ENCODE measurements at places on chromosomes 2 and 18. TPM values are rescaled to one million over a fixed set of nuclear protein-coding genes. Genes with fewer than 3 reads are reported as not detected.

GRCh38 chr2:234968631-234969305 lies 17.0 kb downstream of the SH3BP4 start:
- DNase-seq, result no peak

The MALL gene
- 3.3 TPM for polyA plus RNA-seq

DNA sequence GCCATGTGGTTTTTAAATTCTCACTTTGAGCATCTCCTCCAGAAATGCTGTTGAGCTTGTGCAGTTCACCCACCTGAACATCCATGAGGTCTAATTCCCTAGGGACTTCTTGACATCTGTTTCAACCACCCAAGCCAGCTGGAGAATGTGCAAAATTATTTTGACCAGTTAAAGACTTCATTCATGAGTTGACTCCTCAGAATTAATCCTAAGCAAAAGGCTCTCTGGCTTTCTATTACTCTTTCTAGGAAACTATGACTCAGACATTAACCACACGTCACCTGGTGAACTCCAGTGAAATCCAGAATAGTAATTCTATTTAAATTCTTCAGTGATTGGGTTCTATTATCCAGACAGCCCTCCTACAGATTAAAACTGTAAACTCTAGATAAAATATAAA lies 247.5 kb downstream of the NBAS start:
- no peak for DNase-seq

GRCh38 chr2:62794791-62795190 lies 89.3 kb downstream of the EHBP1 start:
- DNase-seq, result no peak

DNA sequence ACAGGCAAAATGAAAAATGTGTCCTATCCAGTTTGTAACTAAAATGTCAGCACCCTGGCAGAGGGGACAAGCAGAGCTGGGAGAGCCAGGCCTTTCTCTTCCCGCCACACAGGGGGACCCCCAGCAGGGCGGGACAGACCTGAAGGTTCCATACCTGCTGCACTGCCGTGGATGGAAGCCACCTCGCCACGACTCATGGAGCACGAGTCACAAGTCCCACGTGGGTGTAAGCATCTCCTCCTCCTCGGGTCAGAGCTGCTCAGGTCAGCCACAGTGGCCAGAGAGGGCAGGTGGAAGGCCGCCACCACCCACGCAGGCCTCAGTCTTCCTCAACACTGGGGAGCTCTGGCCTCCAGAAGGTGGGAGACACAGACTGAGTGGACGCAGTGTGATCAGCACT lies 21.0 kb downstream of the C1QL2 start:
- DNase-seq, result no peak

DNA sequence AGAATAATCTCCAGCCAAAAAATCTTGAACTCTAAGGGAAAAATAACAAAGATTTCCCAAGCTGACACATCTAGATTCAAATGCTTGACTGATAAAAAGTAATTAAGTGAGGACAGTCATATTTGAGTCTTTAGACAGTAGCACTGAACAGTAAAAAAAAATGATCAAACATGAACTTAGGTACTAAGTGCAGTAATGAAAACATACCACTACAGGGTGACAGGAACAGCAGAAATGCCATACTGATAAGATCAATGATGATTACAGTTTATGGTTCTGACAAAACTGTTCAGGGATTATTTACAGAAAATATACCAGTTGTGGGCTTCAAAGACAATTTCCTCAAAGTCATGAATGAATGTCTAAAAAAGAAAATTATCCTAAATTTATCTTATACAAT lies 80.3 kb downstream of the OSBPL1A start:
- DNase-seq, result no peak

The NCK2 gene
- polyA plus RNA-seq, result 62.5 TPM

GRCh38 chr2:12071318-12071717 lies 324.9 kb downstream of the LPIN1 start:
- no peak for DNase-seq

GRCh38 chr2:179233626-179234430 lies 30.8 kb downstream of the SESTD1 start:
- no peak for DNase-seq

- no peak for DNase-seq
These were observed 19.2 kb upstream of the ASXL2 start for GRCh38 chr2:25897506-25897905.

- DNase-seq, result no peak
These were observed 31.6 kb upstream of the TWIST2 start for GRCh38 chr2:238816291-238816690.

The IL36A gene
- not detected for polyA plus RNA-seq

DNA sequence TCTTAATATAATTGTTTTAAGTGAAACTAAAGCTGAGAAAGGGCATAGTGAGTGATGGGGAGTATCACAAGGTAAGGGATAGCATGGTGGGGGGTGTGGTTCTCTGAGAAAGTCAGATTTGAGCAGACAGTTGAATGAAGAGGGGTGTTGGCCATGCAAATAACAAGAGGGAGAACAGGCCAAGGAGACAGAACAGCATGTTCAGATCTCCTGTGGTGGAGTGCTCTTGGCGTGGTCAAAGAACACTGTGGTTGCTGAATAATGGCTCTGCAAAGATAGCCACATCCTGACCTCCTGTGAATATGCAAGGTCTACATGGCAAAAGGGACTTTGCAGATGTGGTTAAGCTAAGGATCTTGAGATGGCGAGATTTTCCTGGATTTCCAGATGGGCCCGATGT lies 389.2 kb downstream of the TMEM182 start:
- DNase-seq, result no peak

GRCh38 chr2:99386011-99386410 lies 48.8 kb downstream of the EIF5B start:
- no peak for DNase-seq

The BUB1 gene
- polyA plus RNA-seq, result 12.0 TPM

DNA sequence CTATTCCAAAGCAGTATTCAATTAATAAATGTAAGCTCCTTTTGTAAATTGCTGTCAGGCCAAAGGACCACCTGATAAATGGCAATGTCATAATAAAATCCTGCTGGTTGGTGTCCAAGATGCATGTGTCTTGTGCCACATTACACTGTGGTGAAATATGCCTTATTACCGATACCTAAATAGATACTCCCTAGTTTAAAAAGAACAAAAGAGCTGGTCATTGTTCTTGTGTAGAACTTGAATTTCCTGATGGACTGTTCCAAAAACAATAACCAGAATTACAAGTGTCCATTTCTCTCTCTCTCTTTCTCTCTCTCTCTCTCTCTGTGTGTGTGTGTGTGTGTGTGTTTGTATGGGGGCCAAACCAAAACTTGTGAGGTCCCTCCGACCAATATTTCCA lies 13.8 kb upstream of the LPIN1 start:
- DNase-seq, result no peak

DNA sequence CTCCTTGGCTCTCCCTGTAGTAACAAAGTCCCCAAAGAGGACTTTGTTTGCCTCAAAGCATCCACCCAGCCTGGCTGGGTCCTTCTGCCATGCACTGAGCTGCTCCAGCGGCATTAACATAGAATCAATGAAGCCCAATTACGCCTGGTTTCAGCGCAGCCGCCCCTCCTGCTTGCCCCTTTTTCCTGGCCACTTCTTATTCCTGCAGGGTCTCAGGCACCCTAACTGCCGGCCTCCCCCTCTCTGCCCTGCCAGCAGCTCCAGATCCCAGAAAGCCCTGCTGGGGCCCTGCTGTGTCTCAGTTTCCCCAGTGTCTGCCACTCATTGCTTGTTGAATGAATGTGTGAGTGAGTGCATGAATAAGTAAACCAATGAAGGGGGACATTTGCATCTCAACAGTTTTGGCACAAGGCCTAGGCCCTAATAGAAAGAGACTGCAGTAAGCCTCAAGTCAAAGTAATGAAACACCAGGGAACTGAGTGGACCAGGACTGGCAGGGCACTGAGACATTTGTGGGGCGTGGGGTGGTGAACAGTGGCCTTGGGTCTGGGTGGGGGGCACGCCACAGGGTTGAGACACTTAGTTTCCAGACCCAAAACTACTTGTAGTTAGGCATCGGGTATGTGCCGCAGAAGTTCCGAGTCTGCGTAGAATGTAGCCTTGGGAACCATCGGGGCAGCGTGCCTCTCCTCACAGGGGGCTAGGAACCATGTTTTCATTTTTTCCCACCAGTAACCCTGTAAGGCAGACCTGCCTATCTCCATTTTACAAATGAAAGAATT lies 60.6 kb downstream of the SMAD7 start:
- peak; percentile 57 for DNase-seq

DNA sequence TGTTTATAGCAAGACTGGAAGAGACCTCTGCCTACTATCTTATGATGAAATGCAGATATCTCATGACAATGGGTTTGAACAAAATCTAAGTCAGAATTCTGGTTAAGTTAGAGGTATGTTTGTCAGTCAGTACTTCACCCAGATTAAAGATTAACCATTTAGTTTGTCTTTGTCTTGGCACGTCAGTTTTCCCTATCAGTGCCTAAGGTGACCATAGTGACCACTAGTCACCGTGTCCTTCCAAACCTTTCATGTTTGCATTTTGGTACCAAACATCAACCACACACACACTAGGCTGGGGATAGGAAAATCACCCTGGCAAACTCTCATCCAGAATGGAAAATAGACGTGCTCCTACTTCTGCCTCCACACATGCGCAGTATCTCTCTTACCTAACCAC lies 248.9 kb downstream of the PIEZO2 start:
- DNase-seq, result no peak

- no peak for DNase-seq
These were observed 13.9 kb downstream of the SPATS2L start for GRCh38 chr2:200320344-200320743.

- no peak for DNase-seq
These were observed 17.7 kb upstream of the EN1 start for GRCh38 chr2:118865106-118865505.

The RAB6C gene
- polyA plus RNA-seq, result 3.8 TPM

The HAAO gene
- 9.7 TPM for polyA plus RNA-seq

- DNase-seq, result no peak
These were observed 52.2 kb upstream of the CAB39 start for GRCh38 chr2:230660294-230661060.

GRCh38 chr2:241149675-241149924 lies 328 bp upstream of the PASK start:
- DNase-seq, result no peak

GRCh38 chr2:99420751-99421299 lies 69.0 kb downstream of the REV1 start:
- DNase-seq, result no peak

- no peak for DNase-seq
These were observed 87.9 kb downstream of the TRABD2A start for GRCh38 chr2:84792856-84793522.

GRCh38 chr2:3024401-3024935 lies 353.1 kb downstream of the EIPR1 start:
- DNase-seq, result no peak

GRCh38 chr2:218033208-218033589 lies 30.4 kb upstream of the TNS1 start:
- no peak for DNase-seq

- no peak for DNase-seq
These were observed 30.6 kb upstream of the FAM237A start for GRCh38 chr2:206611736-206612135.

The ZNF521 gene
- 54.8 TPM for polyA plus RNA-seq

The CASP10 gene
- 2.8 TPM for polyA plus RNA-seq

GRCh38 chr18:9914334-9914583 lies 443 bp downstream of the VAPA start:
- no peak for DNase-seq

DNA sequence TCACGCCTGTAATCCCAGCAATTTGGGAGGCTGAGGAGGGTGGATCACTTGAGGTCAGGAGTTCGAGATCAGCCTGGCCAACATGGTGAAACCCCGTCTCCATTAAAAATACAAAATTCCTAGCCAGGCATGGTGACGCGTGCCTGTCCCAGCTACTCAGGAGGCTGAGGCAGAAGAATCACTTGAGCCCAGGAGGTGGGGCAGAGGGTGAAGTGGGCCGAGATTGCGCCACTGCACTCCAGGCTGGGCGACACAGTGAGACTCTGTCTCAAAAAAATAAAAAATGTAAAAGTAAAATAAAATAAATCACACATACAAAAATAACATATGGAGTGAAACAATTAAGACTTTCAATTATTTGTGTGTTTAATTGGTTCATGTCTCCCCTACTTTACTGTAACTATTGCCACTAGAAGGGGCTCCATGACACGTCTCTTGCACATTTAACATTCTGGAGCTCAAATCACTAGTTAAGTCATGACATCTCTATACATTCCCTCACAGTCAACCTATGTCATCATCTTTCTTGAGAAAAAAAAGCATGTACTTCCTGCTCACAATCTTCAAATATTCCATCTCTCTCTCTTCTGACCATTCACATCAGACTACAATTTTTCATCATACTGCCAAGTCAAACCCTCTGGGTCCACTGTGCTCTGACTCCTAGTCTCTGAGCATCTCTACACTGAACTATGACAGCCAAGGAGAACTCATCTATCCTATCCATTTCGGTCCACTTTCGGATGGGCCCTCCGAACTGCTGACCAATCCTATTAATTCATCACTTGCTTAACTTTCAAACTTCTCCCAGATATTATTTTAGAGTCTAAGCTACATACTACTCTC lies 6.7 kb downstream of the GFPT1 start:
- DNase-seq, result no peak

- peak; percentile 92 for DNase-seq
These were observed 1.5 kb upstream of the VSNL1 start for GRCh38 chr2:17538844-17539554.

DNA sequence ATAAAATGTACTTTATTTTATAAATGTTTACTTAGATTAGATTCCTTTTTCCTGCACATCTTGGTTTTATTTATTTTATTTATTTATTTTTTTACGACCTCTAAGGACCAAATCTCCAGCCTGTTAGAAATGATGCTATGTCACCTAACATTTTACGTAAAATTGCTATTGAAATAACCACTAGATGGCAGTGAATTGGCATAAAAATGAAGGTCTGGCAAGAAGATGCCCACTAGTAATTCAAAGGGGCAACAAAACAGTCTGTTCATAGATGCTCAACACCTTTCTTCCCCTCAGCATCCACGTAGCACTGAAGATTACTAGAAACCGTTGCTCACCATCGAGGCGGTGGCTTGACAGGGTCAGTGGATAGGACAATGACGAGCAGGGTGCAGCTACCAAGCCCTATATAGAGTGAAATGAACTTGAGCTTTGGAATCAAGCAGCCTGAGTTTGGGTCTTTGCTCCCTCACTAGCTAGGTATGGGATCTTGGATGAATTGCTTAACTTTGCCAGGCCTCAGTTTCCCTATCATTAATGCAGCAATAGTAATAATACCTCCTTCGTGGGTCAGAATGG lies 128.7 kb upstream of the L3MBTL4 start:
- peak; percentile 36 for DNase-seq

DNA sequence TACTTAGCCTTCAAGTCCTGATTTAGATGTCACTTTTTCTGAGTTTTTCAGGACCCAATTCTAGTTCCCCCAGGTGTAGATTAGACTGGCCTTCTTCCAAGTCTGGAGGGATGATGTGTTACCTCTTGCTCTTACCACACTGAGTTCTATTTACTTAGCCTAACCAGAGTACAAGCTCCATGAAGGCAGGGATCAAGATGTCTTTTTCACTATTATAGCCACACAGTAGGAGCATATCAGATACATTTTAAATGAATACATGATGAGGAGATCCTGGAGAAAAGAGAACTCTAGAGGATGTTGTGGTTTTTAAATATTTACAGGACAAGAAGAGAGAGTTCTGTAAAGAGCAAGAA lies 30.3 kb downstream of the TMEM87B start:
- no peak for DNase-seq

All from spinal cord (tissue), 10 donors.